RPMI8226 (cell line): ENCODE measurements at places on chromosomes 13 and 19.

- DNase-seq: no peak
These were observed 149.0 kb downstream of the LMO7 start for GRCh38 chr13:75785130-75785529.

DNA sequence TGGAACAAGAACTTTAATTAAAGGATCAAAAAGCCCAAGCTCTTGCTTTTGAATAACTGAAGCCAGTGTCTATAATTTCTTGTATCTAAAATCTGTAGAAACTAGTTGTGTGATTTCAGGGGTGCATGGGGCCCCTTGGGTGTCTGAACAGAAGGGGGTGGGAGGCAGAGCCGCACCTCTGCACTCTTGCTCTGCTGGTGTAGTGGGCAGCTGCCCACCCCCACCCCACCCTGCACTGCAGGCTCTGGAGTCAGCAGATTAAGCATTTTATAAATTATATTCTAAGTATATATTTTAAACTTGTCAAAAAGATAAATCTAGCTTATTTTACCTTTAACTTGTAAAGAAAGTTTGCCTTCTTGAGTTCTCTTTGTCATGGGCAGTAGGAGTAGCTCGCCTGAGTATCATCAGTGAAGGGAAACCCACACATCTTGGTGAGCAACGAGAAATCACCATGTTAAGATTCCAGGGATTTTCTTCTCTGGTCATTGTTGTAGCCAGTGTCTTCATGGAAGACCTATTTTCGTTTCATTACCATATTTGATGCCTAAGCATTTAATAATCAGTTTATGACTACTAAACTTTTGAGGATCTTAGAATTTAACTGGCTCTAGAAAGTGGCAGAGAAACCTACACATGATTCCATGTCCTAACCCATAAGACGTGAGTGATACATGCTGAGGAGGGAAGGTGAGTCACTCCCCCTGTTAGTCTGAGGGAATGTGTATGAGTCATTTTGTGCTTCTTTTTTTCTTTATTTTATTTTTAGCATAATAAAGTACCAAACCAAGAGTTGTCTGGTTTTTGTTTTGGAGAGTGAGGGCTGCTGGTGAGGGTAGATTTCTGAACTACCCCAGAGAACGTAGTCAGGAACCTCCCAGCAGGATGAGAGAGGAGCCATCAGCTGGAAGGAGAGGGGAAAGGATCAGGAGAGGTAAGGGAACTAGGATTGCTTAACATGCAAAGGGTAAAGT, 7.7 kb downstream of the UBE2L5 start:
- DNase-seq: no peak

- no peak for DNase-seq
These were observed 87.3 kb upstream of the PEG3 start for GRCh38 chr19:56927791-56928207.

DNA sequence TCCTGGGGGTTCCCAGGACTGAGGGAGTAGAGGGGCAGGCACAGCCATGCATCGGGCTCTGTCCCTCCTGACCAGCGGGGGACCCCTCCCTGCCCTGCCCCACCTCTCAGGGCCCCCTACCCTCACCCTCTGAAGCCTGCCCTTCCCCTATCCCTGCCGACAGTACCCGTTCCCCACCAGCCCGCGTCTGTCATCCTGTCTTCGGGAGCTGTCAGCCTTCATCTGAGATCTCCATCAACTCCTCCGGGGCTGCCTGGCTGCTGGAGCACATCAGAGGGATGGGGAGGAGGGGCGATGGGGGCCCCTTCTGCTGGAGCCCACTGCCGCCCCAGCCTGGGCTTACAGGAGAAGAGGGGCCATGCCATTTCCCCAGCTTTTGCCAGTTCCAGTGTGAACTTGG, 6.2 kb upstream of the SHD start:
- DNase-seq: no peak

GRCh38 chr13:111893071-111893606, 173.8 kb upstream of the SOX1 start:
- DNase-seq: no peak

DNA sequence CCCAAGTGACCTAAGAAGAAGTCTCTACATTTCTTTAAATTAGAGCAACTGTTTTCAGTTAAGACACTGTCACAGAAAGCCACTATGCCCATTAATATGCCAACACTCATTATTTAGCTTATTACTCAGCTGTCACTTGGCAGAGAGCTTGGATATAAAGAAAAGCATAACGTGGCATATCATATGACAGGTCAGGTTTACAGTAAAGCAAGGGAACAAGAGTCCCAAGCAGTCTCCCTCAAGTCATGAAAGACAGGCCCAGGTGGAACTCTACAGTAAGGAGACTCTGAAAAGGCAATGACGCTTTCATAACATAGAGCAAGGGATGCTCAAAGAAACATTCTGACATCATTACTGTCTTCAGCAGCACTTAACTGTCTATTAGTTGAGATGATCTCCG, 6.3 kb downstream of the LHFPL6 start:
- no peak for DNase-seq

DNA sequence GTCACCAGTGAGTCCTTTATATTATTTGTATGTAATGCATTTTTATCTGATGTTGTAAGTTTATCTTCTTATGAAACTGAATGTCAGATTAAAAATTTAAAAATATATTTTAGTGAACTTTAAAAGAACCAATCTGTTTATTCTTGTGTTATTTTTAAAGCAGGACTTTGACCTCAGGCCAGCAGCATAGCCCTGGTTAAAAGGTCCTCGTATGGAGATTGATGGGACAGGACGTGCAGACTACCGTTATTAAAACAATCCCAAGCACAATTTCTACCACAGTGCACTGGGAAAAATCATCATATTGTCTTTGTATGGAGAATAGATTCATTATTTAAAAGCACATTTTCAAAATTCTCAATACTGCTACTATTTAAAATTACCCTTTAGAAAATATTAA, 573.8 kb upstream of the ARGLU1 start:
- DNase-seq: no peak

- no peak for DNase-seq
These were observed 13.5 kb upstream of the FAM124A start for GRCh38 chr13:51208716-51209115.

DNA sequence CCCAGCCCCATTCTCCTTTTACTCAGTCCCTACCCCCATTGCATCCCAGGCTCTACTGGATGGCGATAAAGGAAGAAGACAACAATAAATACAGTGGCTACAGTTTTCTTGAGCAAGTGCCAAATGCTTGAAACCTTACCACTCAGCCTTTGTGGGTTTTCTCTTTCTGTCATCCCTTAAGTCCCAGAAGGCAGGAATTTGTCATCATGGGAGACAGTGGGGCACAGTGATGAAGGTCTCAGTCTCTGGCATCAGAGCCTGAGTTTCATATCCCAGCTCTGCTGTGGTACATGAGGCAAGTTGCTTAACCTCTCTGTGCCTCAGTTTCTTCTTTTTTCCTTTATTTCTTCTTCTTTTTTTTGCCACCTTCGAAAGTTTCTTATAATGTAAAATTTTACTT, 5.1 kb upstream of the COMP start:
- DNase-seq: no peak

GRCh38 chr13:36696410-36697010, 22.7 kb downstream of the SERTM1 start:
- DNase-seq: no peak

DNA sequence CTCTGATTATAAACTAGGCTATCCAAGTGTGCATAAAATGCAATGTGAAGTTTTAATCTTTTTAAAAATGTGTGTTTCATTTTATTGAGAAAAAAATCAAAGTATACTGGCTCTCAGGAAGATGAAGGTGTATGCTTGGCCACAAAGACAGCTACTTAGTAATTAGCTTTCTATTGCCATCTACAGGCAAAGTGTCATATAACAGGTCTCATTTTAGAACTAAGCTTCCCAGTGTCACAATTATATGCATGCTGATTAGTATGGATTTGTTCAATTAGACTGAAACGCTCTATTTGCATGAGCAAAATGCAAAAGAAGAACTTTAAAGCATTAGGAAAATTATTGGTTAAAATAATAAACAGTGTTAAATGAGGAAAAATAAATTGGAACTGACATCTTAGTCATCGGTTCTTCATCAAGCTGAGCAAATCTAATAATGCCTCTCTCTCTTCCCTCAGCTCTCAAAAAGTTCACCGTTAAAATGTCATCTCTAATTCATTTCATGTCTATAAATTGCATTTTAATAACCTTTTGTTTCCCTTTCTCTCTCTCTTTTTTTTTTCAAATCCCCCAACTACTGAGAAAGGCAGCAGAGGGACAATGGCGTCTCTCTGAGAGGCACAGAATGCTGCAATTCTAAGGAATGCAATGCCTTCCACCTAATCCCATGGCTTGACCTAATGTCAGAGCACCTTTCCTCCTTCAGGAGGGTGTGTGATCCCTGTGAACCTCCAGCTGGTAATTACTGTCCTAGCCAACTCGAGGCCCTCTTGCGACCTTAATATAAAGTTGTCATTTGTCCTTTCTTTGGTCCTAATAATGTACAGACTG, 313.1 kb upstream of the MAB21L1 start:
- no peak for DNase-seq

- no peak for DNase-seq
These were observed 151.8 kb upstream of the SOX1 start for GRCh38 chr13:111915104-111915551.

DNA sequence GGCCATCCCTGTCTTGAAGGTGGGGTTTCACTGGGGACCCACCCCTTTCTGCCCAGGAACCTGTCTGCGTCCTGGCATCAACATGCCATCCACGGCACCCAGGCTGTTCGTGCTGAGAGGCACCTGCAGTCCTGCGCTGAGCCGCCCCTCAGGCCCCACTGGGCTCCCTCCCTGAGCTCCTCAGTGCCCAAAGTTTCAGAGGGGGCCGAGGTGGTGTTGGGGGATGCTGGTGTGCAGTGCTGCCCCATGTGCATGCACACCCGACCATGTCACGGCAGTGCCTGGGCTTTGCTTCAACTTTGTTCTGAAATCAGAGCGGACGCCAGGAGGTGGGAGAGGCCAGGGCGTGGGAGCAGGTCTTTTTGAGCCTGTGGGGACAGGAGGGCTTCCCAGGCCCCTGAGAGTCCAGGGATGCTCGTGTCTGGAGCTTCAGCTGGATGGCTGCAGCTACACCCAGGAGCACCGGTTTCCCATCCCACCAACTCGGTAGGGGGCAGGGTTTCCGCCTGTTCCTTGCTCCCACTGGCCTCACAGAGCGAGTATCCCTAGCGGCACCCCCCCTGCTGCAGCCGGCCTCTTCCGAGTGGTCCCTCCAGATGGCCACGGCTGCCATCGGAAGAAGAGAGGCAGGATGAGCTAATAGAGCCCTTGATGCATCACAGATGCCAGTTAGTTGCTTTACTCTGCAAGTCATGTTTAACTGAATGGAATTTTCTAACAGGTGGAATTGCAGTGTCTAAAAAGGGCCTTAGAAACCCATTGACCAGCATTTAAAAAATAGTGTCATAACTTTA, 44.0 kb downstream of the WDFY2 start:
- DNase-seq: no peak

- no peak for DNase-seq
These were observed 833.4 kb upstream of the ATXN8OS start for GRCh38 chr13:69274231-69274630.

DNA sequence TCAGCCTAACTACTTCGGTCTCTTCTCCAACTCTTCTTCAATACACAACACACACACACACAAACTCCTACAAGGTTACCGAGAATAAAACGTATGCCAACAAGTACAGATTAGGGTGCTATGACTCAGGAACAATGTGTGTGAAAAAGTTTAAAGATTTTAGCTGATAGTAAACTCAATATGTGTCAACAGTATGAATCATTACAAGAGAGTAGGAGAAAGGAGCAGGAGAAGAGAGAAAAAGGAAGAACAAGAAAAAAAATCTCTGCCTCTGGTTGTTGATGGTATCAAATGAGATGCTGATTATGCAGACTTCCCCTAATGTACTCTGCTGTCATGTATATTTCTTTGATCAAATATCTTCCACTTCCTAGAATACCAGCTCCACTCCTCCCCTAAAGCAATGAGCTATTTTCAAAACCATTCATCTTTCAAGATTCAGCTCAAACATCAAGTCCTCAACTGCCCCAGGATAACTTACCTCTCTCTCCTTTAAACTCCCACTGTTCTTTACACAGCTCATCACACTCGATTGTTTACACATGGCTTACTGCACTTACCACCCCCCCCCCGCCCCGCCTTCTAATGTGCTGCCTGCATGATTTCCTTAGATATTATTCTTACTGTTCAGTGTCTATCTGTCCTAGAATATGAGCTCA, 95.6 kb downstream of the FAM216B start:
- no peak for DNase-seq

DNA sequence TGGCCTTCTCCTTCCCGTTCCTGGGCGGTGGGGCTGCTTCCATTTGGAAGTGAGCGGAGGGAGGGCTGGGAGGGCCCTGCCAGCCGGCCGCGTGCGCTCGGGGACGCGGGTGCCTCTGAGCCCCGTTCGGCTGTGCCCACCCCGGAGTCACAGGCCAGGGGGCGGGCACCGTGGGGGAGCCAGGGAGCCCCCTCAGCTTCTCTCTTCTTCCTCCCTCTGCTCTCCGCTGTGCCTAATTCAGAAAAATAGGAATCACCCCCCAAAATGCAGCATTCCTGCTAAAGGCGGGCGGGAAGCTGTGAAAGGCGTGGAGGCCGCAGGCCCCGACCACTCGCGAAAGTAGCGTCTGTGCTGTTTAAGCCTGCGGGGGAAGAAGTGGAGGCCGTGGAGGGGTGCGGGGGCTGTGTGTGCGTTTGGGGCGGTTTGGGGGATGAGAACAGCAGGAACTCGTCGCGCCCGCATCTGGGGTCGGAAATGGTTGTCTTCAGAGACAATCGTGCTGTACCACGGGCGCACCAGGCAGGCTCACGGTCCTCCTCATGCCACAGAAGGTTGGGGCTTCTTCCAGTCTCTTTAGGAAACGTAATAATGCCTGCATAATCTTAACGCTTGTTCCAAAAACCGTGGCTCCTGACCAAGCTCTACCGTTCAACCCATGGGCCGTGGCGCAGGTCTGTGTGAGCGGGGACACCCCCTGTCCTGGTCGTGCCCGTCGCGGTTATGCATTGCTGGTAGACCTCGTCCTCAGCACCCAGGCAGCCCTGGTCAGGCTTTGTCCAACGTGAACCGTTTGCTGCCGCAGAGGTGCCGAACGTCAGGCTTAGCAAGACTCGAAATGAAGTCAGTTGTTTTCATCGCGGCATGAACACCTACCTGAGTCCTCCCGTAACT, 110.4 kb upstream of the SOX1 start:
- DNase-seq: no peak

- DNase-seq: no peak
These were observed 41.1 kb upstream of the MRI1 start for GRCh38 chr19:13723206-13723605.

GRCh38 chr13:34884366-34884765, 57.7 kb upstream of the NBEA start:
- DNase-seq: no peak

- DNase-seq: no peak
These were observed 128.3 kb downstream of the URI1 start for GRCh38 chr19:30070198-30070967.

GRCh38 chr13:24123761-24124160, 36.8 kb upstream of the SPATA13 start:
- DNase-seq: no peak

- DNase-seq: no peak
These were observed 53.9 kb upstream of the OBI1 start for GRCh38 chr13:78712831-78713230.

GRCh38 chr13:113299951-113300350, 2.9 kb downstream of the LAMP1 start:
- DNase-seq: no peak
